ENCODE measurements at places on chromosomes 4 and X.

DNA sequence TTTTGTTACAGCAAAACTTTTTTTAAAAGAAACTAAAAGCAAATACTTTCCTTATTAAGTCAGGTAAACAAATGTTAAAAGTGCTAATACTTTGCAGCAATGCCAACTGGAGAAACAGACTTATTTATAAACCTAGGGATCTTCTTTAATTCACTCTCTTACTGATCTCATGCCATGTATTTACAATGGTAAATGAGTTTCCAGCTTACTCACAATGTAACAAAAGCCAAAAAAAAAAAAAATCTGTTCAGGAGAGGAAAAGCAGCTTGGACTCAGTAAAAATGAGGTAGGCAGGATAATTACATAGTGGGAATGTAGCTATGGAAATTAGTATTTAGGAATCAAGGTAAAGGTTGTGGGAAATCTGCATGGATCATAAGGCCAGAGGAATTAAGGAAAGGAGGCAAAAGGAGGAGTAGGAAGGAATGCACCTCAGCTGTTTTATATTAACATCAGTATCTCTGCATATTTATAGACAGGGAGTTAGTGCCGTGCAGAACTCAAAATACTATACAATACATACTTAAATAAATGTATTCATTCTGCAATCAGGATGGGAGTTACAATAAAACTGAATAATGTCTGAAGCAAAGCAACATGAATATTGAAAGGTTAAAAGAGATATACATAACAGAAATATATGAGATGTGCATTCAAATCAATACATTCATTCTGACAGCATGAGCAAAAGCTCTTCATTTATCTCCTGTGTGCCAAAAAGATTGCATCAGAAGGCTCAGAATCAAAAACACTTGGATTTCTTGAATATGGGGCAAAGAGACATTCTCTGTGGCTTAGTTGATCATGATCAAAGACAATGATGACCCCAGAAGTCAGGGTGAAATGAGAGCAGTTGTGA is 57.9 kb upstream of the ETNPPL start:
- DNase-seq, result no peak

- no peak for DNase-seq
Observed at GRCh38 chr4:108454227-108454626, 166.1 kb upstream of the RPL34 start.

GRCh38 chrX:110318664-110318968 is 731 bp upstream of the AMMECR1 start:
- DNase-seq, result no peak

- DNase-seq, result no peak
Observed at GRCh38 chr4:87916626-87917025, 58.9 kb upstream of the SPP1 start.

GRCh38 chr4:78592088-78592783 is 40.7 kb downstream of the ANXA3 start:
- DNase-seq, result no peak

GRCh38 chr4:142351958-142352357 is 494.1 kb downstream of the INPP4B start:
- DNase-seq, result no peak

DNA sequence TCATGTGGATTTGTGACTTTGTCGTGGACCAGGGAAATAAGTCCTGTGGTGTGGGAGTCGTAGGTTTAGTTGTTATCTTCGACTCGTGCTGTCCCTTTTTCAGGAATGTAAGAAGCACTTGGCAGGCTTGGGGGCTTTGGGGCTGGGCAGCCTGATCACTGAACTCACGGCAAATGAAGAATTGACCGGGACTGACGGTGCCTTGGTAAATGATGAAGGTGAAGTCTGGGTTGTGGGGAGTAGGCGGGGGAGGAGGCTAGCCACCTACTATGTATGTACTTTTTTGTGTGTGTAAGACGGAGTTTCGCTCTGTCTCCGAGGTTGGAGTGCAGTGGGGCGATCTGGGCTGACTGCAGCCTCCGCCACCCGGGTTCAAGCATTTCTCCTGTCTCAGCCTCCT is 1.2 kb downstream of the TAF1 start:
- no peak for DNase-seq

DNA sequence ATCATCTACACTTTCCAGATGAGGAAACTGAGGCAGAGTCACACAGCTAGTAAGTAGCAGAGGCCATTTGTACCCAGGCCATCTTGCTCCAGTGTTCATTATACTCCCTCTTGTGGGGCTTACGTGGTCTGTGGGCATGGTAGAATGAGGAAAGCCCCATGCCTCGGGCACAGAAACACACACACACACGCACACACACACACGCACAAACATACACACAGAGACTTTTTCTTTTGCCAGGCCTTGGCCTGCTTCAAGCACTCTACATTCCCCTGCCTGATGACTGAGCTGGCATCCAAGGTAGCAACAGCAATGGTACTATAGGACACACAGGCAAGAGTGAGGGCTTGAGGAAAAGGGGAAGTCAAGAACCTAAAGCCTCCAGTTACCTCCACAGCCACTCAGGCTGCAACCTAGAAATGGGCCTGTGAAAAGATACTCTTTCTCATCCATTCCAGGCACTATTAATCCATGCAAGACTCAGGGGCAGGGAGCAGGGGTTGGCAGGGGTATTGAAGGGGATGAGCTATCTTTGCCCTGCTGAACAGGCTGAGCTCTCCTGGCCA is 43.6 kb downstream of the STARD8 start:
- DNase-seq, result no peak

GRCh38 chr4:160129439-160129838 is 1026.6 kb downstream of the RAPGEF2 start:
- no peak for DNase-seq

GRCh38 chr4:46946919-46947536 is 38.0 kb upstream of the COX7B2 start:
- DNase-seq, result no peak

DNA sequence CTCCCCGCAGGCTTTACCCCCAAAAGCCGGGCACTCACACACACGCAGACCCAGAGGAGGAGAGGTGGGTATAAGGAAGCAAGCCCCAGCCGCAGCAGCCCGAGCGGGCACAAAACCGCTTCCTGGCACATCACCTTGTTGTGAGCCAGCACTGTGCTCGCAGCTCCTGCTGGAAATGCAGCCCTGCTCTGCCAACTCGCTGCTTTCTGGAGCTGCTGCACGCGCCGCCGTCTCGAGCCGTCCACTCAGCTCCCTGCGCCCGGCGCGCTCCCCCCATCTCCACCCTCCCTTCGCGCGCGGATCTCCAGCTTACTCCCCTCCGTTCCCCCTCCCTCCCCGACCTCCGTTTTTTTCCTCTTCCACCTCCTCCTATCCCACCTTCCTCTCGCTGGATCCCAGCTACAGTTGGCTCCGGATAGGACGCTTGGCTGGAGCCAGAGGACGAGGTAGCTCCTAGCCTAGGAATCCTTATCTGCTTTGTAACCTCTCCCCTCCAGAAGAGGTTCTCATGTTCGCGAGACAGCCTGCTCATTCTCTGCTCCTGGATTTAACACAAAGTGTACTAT is at the start of gene SPOCK3:
Gene SPOCK3, minus strand, starts transcription at position 179 of the 566 bp plus-strand sequence.
- no peak for DNase-seq

GRCh38 chrX:19599253-19599652 is 83.9 kb upstream of the MAP3K15 start:
- DNase-seq, result no peak

GRCh38 chr4:108160741-108161352 is 7.9 kb downstream of the LEF1 start:
- no peak for DNase-seq

- DNase-seq, result no peak
Observed at GRCh38 chrX:145003443-145003842, 243.9 kb upstream of the SPANXN1 start.

DNA sequence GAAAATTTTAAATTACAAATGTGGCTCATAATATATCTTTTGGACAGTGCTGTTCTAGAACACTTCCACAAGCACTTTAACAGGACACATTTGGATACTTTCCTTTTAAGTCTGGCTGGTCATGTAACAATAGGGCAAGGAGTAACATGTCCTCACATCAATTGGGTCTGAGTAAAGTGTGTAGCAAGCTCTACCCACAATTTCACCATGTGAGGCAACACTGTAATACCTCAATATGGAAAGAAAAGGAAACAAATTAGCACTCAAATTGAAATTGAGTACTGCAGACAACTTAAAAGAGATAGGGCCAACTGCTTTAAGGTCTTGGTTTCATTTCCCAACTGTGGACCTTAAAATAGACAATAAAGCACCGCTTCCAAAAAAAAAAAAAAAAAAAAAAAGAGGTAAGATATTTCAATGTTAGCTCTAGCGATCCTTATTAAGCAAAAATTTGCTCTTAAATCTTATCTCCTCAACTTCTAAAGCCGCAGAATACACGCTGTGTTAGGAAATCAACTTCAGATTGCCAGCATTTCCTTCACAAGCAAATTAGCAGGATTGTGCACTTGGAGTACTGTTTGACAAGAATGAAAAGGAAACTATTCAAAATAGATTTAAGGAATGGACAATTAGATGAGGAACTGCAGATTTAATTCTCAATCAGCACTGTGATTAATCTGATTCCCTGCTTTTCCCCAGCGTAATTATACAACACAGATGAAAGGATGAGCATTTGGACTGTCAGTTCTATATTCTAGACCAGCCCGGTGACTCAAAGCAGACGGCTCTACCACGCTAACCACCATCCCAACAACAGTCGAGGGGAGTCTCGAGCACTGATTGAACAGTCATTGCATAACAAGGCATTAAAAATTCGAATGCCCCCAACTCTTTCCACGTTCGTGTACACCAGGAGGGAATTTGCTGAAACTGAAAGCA is 1.6 kb downstream of the CASK start:
- DNase-seq, result no peak

- no peak for DNase-seq
Observed at GRCh38 chr4:102429553-102429952, 71.6 kb upstream of the NFKB1 start.

DNA sequence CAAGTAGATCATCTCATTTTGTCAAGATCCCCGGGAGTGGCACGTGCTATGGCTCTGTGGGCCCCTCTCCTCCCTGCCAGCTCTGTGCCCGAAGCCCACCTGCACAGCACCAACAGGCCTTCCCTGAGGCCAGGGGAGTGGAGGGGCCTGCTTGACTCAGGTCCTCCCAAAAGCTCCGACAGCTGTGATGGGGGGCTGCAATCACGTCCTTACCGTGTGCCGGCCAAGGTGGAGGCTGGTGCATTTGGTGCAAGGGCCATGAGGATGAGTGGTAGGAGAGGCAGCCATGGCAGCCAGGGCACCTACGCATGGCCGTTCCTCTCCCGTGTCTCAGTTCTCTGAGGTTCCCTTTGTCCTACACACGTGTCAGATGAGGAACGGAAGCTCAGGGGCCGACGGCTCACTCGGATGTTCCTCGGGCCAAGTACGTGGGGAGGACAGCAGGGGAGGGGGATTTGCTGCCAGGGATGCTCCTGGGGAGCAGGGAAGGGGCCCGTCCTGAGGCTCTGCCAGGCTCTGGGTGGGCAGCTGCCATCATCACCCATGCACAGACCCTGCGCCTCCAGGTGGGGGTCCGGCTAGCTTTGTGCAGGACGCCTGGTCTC is 95.8 kb downstream of the HMX1 start:
- no peak for DNase-seq

- DNase-seq, result no peak
Observed at GRCh38 chr4:85573270-85573669, 98.3 kb downstream of the ARHGAP24 start.

GRCh38 chr4:48566034-48566384 is 76.0 kb downstream of the ZAR1 start:
- DNase-seq, result no peak

- DNase-seq, result no peak
Observed at GRCh38 chr4:4619821-4620220, 78.0 kb upstream of the STX18 start.

DNA sequence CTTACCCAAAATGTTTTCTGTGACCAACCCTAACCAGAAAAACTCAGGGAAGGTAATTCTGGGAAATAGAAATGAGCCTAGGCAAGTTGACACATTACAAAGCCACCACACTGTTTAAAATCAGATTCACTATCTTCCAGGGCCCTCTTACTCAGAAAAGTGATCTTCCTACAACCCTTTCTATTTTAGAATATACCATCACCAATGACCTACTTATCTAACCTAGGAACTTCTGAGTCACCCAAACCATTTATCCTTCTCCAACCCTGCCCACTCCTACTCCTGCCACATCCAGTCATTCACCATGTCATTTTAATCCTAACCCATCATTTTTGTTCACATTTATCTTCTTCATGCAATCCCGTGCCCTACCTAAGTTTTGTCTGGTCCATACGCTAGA is 89.9 kb downstream of the FTHL17 start:
- DNase-seq, result no peak

- DNase-seq, result no peak
Observed at GRCh38 chr4:80206521-80207171, 9.3 kb downstream of the PRDM8 start.

DNA sequence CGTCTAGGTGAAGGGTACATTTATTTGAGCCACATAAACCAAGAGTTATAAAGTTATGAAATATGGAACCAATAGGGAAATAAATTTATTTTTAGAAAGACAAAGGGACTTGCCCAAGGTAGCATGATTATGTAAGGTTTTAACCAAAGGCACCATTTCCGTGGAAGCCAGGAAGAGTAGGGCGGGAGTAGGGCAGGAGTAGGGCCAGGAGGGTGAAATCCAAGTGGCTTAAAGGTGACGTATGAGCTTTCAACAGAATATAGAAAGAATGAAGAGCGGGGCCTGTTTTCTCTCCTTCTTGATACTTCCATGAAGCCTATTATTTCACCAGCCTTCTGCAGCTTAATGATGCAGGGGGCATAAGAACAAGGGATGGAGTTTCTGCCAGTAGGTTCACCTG is 91.7 kb upstream of the PNPLA4 start:
- DNase-seq, result no peak

DNA sequence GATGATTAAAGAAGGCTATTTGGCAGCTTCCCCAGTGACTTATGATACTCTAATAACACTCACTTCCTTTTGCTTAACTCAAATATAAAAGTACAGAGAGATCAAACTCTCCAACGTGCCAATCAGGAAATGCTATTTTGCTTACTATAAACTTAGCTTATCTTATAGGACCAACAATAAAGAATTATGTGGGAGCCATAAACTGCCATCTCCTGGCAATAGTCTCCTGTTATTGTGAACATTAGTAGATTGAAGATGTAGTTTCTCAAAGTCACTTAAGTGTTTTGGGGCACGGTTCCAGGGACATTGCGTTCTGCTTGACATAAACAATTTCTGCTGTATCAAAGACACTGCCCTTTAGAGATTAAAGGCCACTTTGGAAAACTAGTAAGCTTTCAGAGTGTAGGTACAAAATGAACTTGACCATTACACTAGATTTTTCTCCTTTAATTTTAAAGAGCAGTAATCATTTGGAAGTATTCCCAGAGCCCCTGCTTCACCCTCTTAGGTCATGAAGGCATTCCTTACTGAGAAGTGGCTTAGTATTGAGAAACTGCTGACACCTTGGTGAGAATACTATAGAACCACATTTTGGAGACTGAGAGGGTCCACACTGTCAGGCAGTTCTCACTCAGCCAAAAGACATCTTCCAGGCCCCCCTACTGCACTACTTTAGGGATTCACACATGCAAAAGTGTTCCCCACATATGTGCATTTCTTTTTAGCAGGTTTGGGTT is 51.9 kb downstream of the MAOA start:
- DNase-seq, result no peak

DNA sequence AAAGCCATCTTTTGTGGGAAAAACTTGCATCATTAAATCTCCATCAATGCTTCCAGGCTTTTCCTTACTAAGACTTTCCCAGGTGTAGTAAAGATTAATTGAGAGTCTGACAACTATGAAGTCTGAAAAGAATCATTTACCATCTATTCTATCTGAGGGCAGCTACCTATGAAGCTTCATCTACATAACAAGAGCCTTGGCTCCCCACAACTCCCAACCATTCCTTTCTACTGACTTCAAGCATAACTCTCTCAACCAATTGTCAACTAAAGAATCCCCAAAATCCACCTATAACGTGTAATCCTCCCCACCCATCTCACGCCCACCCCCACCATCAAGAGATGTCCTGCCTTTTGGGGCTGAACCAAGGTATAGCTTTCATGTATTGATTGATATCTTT is 101.5 kb upstream of the GABRA2 start:
- no peak for DNase-seq
